Stimulated activated CD8-positive, alpha-beta memory T cell treated with anti-CD3 and anti-CD28 coated beads, Interleukin-4, amount 100 ng/mL, for 1 hour (primary cell): ENCODE measurements at places on chromosomes 7 and 10.

DNA sequence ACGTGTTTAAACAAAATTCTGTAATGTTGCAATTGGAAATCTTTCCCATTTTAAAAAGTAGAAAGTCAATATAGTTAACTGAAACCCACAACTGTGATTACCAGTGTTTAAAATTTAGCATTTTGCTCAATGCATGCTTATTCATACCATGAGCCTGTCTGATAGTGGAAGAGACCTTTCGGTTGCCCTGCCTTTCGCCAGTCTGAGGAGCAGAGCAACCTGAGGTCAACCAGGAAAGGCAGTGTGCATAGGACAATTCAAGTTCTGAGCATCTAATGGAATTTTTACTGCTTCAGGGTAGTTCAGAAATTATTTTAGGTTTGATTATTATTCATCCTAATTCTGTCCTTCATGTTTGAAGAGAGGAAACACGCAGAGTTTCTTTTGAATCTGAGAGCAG is 100.8 kb downstream of the CUBN start:
- DNase-seq = no peak

GRCh38 chr7:100957832-100958421 is 8.6 kb downstream of the MUC3A start:
- no peak for DNase-seq

GRCh38 chr7:158999496-158999895 is 143.1 kb downstream of the DYNC2I1 start:
- no peak for DNase-seq

- DNase-seq = no peak
These were observed 70.0 kb downstream of the CRTAC1 start for GRCh38 chr10:97960269-97961056.

DNA sequence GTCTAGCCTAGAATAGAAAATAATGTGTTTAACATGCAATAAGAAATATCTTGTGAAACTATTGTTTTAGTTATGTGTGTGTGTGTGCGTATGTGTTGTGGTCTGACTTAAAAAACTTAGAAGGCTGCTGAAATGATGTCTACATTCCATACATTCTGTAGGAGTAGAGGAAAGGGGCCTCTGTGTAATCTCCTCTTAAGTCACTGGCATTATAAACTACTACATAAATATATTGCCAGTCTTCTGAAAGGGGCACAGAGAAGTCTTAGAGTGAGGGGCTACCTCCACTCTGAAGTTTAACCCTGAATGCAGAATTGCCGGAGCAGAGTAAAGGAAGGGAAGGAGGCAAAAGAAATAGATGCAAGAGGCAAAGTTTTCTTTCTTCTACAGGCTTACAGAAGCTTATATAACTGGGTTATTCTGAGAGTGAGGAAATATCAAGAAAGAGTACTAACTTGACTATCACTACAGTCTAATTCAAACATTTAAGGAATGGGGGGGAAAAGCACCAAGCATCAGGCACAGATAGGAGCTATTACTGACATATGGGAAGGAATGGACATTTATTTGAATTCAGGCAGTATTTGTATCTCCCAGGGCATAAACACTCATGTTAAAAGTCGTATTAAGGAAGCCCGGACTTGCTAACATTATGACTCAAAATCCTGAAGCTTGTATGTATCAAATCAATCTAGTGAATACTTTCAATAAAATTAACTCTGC is 75.7 kb downstream of the DNAJC1 start:
- DNase-seq = no peak

DNA sequence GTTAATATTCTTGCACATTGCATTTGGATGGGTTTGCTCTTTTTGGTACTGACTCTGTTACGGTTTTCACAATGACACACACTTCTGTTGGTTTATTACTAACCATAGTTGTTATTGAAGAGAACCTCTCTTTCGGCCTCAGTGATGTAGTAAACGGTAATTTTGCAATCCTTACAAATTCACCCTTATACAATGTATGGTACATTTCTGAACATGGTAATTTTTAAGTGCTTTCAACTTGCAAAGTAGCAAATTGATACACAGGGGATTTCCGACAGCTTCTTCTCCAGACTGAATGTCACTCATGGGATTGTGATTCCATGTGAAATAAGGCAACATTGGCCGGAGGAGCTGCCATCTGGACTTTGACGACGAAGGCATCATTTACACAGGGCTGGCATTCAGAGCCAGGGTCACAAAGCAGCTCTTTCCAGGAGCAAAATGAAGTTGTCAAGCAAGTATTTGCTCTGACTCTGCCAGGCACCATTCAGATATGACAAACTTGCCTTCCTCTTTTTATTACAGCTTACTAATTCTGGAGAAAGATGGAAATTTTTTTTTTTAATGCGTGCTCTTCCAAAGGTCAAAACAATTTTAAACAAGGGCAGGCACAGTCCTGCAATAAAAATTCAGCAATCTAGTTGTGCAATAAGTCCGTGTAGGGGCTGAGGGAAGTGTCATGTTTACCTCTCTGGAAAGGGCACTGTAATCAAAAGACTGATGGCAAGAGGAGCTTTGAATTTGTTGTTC is 711.5 kb upstream of the C7orf33 start:
- DNase-seq = no peak

- DNase-seq = no peak
These were observed 448.1 kb downstream of the GRM8 start for GRCh38 chr7:126804604-126805003.

GRCh38 chr10:124305131-124305530 is 113.6 kb downstream of the OAT start:
- DNase-seq = no peak

GRCh38 chr10:125068406-125068805 is 92.0 kb downstream of the CTBP2 start:
- no peak for DNase-seq

DNA sequence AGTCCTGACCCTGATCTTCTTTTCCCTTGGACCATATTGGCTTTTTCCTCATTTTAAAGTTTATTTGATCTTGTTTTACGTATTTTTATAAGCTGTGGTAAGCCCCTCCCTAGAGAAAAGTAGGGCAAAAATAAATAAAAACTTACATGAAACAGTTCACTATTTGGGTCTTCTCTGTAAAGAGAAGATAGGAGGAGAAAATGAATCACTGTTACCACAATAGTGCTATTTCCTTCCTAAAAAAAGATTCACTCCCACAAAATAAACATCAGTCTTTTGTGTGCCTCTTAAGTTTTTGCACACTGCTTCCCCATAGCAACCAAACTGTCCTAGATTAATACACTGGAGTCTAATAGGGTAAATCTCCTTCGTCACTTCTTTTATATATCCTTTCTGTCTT is 1.4 kb upstream of the SVIL start:
- no peak for DNase-seq

- DNase-seq = no peak
These were observed 911 bp upstream of the HNRNPH3 start for GRCh38 chr10:68330852-68331454.
